Activated naive CD4-positive, alpha-beta T cell treated with anti-CD3 and anti-CD28 coated beads, Interleukin-2, amount 50 U/mL, for 72 hours (primary cell): ENCODE measurements at places on chromosomes 13 and 19.

GRCh38 chr19:1082165-1082927, 12.8 kb downstream of the POLR2E start:
- peak; percentile 87 for DNase-seq

DNA sequence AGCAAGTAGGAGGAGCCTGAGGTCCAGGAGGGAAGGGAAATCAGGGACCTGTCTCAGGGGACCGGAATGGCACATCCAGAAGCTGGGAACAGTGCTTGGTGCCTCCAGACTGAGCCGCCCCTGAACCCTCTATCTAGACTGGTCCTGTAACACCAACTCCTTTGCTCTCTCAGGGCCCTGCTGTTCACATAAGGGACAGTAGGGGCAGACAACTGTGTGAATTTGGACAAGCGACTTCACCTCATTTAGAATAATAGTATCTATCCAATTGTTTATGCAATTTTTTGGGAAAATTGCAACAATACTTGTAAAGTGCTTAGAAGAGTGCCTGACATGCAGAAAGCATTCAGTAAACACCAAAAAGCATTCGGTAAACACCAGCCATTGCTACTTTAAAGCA, 14.0 kb downstream of the SYMPK start:
- DNase-seq = no peak

GRCh38 chr19:33683881-33684537, 62.3 kb downstream of the CHST8 start:
- DNase-seq = no peak

GRCh38 chr19:40149501-40149900, 41.7 kb upstream of the MAP3K10 start:
- no peak for DNase-seq

GRCh38 chr13:28537171-28537570, 42.2 kb upstream of the FLT1 start:
- DNase-seq = no peak

DNA sequence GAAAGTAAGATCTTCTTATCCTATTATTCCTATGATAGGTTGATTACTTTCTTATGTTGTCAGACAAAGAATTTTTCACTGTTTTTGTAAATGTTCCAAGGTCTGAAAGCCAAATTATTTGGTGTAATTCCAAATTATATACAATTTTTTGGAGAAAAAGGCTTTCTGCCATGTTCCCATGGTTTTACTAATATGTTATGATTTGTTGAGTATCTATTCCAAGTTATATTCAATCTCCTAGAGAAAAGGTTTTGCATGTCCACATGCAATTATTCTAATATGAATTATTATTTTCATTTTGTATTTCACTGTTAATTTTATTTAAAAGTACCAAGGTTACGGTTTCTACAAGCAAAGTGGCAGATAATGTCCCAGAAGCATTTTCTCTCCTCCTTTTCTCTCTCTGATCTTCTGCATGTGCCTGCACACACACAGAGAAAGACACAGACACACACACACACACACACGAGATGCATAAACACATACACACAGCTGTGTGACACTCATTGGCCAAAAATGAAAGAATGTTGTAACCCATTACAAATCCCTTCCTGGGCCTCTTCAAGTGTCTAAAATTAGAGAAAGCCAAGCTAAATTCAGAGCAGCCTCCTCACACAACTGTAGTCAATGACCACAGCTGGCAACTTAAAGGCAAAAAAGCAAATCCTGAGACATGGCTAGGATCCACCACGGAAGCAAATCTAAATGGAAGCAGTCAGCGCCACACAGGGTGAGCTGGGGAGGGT, 621.0 kb downstream of the EFNB2 start:
- DNase-seq = no peak
